Cardiac septum (tissue), 1 donor: ENCODE measurements at places on chromosomes 5 and 9. TPM values are rescaled to one million over a fixed set of nuclear protein-coding genes. Genes with fewer than 3 reads are reported as not detected.

Gene SLC25A2
- not detected for total RNA-seq

Gene FOXD1
- 0.54 TPM for total RNA-seq

Gene TMEM215
- not detected for total RNA-seq

DNA sequence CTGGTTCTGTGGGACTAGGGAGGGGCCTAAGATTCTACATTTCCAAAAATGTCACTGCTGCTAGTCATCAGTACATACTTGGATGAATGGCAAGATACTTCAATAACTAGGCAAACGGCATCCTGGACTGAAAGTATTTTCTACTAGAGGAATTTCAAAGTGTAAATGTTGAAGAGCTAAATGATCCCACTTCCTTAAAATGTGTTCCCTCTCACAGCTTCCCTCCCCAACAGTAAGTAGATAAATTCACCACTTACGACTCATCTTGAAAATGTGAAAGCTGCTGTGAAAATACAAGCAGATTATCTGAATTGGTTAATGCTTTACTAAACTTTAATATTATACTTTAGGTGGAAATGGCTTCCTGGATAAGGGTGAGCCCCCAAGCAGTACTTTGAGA, 1571.5 kb upstream of the WWC1 start:
- DNase-seq, result no peak

Gene DMRT1
- not detected for total RNA-seq

Gene NFIL3
- 32.4 TPM for total RNA-seq

GRCh38 chr9:94567271-94567670, 12.4 kb downstream of the PCAT7 start:
- DNase-seq, result no peak

Gene MARCHF11
- total RNA-seq, result 1.3 TPM

- DNase-seq, result no peak
Measured at GRCh38 chr5:170173227-170173626, 59.6 kb upstream of the C5orf58 start.

Gene RAD50
- 27.7 TPM for total RNA-seq

GRCh38 chr5:78221964-78222451, 72.5 kb downstream of the AP3B1 start:
- no peak for DNase-seq

- no peak for DNase-seq
Measured at GRCh38 chr5:128349044-128349858, 188.8 kb downstream of the FBN2 start.

DNA sequence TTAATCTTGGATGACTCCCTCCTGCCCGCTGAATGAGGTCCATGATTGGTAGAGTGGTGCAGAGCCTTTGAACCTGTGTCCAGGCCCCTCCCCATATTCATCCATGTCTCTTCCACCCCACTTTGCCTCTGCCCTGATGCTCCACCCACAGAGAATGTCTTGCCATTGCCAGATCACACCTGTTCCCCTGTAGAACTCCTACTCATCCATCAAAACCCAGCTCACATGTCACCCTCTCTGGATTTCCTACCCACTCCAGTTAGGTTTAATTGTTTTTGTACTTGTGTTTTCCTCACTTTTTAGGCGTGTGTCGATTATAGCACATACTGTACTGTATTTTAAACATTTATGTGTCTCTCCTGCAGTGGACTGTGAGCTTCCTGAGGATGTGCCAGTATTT, 107.0 kb upstream of the CTSL start:
- no peak for DNase-seq
